Activated T-cell treated with anti-CD3 and anti-CD28 coated beads for 1 hour (primary cell): ENCODE measurements at places on chromosomes 7 and 10.

DNA sequence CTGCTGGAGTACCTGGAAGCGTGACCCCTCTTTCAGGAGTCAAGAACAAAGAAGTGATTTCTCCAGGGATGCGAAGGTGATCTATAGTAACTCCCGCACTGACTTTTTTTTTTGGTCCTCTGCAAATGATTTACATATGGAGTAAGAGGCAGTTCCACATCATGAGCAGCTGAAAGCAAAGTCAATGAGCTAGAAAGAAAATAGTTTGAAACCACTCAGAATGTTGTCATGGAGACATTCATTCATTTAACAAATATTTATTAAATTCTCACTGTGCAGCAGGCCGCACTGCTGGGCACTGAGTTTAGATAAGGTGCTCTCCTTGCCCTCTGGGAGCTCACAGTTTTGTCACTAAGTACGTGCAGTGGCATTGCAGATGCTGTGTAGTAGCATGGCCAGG is 206.7 kb downstream of the CAMK1D start:
- no peak for DNase-seq

DNA sequence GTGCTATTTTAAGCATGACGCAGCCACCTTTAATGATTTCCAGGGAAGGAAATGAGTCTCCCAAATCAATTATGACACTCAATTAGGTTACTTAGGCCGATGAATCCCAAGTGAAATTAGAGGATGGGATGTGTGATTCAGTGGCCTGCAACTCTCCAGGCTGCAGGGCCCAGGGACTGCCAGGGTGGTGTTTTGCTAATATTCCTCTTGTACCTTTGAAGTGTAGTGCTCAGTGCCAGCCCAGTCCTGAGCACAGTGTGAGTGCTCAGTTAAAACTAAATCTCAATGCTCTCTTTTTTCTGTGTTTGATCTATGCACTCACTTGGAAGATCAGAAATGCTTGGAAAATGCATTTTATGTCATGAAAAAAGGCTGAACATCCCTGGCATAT is 51.6 kb downstream of the SEM1 start:
- DNase-seq = no peak

- DNase-seq = no peak
These were observed 66.8 kb downstream of the ITGB1 start for GRCh38 chr10:32891261-32891660.

DNA sequence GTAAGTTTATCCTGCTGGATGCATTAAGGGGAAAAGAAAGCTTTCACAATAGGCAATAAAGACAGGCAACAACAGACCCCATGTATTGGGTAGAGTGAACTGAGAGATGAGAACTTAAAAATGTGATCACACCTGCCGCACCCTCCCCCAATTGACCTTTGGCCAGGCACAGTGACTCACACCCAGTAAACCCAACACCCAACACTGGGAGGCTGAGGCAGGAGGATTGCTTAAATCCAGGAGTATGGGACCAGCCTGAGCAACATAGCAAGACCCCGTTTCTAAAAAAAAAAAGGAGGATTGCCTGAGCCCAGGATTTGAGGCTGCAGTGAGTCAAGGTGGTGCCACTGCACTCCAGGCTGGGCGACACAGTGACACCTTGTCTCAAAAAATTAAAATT is 86.9 kb downstream of the MPP7 start:
- DNase-seq = no peak

DNA sequence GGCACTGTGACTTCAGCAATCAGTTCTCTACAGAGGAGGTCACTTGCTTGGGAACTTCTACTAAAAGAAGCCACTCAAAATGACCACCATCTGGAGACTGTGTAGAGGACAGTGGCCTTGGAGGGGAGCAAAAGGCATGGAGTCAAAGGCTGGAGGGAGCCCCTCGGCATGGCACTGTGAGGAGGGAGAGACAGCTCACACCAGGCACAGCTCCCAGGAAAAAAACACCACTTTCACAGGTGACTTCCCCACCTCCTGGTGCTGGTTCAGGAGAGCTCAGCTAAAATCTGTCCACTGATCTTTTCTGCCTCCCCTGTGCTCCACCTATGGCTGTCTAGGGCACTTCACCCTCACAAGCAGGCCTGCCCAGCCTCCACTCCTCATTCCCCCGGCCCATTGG is 649.4 kb upstream of the MGMT start:
- DNase-seq = no peak

DNA sequence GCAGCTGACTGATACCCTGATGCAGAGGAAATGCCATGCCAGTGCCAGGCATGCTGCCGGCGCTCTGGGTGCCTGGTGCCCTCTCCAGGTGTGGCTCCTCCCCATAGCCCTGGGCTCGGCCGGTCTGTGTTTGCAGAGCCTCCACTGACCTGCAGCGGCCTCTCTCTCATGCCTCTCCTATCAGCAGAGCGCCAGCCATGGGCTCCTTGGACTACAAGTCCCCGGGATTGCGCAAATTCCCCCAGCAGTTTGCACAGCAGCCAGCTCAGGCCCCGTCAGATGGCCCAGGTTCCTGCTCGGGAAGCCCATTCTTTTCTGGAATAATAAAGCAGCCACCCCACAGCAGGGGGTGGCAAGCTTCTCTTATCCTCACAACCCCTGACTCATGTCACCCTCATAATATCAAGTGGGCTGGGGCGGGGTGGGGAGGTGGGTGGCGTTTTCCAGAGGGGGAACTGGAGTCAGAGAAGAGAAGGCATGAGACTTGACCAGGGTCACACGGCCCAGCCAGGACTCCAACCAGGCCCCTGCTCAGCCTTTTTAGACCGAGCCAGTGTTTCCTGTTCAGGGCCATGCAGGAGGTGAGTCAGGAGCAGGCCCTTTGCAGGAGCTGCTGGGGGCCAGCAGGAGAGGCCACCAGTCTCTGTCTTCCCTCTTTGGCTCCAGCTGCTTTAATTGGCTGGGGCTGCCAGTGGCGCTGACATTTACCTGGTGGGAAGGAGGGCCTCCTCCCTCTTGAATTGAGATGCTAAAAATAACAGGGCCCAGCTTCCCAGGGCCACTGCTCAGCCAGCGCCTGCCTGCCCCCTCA is 58.6 kb downstream of the ZMIZ1 start:
- no peak for DNase-seq

GRCh38 chr10:7383442-7383841 is 27.4 kb downstream of the SFMBT2 start:
- DNase-seq = no peak

DNA sequence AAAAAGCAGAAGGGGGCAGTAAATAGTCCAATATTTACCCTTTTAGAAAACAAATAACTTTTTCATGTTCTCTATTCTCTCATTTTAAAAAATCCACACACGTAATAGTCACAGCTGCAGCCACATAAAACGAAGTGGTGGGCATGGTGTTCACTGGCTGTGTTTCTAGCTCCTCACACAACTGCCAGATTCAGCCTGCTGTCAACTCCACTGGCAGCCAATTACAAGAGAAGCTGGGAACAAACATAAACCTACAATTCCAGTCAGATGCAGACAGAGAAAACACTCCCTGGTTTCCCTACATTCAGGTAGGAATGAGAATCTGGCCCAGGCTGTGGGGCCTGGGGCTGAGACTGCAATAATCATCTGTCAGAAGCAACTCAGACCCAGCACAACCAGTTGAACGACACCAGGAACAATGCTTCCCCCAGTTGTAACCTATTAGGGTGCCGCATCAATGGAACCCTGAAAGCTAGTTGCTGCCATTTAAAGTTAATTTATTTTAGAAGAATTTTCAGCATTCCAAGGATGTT is 29.1 kb downstream of the ERCC6 start:
- DNase-seq = no peak

DNA sequence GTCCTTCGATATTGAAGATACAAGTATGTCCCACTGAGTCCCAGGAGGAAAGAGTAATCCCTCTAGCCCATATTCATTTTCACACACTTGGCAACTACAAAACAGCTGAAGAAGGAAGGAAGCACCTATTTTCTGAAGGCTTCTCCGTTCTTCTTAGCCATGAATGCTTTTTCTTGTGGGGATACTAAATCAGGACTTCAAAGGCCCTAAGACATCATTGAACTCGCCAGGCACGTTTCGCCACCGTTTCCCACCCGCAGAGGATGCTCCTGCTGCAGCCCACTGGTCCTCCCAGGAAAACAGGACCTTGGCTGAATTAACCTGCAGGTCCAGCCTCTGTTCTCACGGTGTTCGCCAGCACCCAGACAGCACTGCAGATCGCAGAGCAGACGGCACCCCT is 561.5 kb downstream of the DNAJB6 start:
- DNase-seq = no peak

DNA sequence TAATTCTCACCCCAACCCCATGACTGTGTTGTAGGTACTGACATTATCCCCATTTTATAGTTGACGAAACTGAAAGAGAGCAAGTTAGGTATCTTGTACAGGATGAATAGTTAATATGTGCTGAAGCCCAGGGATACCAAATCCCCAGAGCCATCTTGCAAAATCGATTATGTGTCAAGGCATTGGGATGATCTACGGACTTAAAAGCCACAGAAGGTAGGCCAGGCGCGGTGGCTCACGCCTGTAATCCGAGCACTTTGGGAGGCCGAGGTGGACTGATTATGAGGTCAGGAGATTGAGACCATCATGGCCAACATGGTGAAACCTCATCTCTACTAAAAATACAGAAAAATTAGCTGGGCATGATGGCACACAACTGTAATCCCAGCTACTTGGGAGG is 242.4 kb upstream of the RHOBTB1 start:
- no peak for DNase-seq

- DNase-seq = no peak
These were observed 379.4 kb upstream of the SEMA3D start for GRCh38 chr7:85566095-85566794.

DNA sequence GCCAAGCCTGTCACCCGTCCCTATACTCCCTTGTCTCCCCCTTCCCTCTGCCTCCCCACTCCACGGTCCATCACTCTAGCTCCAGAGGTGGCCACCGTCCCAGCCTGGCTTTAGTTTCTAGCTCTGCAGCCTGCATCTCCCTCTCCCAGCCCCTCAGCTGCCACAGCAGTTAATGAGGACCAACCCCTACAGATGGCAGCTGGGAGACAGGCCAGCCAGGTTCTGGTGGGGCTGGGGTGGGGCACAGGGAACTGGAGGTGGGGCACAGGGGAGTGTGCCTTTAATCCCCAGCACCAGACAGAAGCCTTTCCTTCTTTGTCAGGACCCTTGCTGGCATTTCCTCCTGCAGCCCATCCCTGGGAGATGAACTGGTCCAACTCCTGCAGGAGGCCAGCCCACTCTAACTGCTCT is 21.1 kb downstream of the UNC5B start:
- DNase-seq = no peak

GRCh38 chr7:50475340-50475739 is 25.2 kb upstream of the FIGNL1 start:
- DNase-seq = no peak

DNA sequence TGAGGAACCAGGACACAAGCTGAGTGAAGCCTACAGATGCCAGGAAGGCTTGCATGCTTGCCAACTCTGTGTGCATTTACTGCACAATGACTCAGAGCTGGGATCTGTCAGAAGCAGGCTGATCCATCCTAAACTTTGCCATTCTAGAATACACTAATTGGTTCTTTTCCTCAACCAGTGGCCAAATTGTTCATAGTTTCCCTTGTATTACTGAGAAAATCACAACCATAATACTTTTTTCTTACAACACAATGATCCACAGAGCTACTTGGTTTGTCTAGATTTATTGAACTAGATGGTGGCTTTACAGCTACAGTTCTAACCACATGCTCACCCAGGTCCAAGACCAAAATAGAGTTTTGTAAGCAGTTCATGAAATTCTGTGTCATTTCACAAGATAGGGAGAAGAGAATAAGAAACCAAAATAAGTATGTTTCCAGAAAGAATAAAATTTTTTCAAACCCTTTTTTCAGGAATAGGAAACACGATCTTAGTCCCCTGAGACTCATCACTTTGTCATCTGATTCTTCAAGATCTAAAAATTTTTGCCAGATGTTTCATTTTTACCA is 21.0 kb upstream of the LRRC17 start:
- DNase-seq = no peak

- no peak for DNase-seq
These were observed 14.6 kb downstream of the FGL2 start for GRCh38 chr7:77184990-77185389.

- no peak for DNase-seq
These were observed 16.2 kb downstream of the HNRNPF start for GRCh38 chr10:43392748-43393147.

GRCh38 chr7:46652317-46652716 is 731.2 kb upstream of the IGFBP3 start:
- no peak for DNase-seq

DNA sequence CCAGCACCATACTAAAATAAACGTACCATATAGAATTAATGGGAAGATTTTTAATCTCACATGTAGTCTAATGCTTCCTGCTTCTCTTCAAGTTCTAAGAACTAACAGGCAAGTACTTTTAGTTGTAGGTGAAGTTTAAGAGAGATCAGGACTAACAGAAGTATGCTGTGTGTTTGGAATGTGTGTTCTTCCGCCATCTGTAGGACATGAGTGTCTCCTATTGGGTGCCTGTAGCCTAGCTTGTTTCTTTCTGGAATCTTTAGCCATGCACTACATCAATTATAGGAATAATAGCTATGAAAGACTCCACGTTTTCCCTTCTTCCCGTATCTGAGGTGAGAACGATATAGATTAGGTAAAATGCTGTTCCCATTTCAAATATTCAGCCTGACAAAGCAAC is 140.2 kb upstream of the AHR start:
- DNase-seq = no peak

GRCh38 chr7:44391746-44392617 is 66.6 kb upstream of the CAMK2B start:
- DNase-seq = no peak
